ENCODE measurements at places on chromosomes 12 and 14.

DNA sequence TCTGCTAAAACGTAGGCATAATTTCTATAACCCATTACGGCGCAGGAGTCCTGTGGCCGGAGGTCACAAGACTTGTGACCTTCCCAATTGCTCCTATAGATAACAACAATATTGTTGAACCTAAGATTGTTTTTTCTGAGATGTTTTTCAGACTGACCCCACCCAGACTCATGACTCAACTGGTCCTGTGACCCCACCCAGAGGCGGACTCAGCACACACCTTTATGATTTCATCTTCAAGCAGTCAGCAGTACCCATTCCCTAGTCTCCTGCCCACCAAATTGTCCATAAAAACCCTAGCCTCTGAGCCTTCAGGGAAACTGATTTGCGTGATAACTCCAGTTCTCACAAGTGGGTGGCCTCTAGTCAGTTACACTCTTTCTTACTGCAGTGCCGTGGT is 5.9 kb upstream of the PPP4R3A start:
- DNase-seq: no peak
- H3K27ac ChIP-seq: no peak overlapping the region
- H3K36me3 ChIP-seq: no peaks in the 10 kb centered on the region

DNA sequence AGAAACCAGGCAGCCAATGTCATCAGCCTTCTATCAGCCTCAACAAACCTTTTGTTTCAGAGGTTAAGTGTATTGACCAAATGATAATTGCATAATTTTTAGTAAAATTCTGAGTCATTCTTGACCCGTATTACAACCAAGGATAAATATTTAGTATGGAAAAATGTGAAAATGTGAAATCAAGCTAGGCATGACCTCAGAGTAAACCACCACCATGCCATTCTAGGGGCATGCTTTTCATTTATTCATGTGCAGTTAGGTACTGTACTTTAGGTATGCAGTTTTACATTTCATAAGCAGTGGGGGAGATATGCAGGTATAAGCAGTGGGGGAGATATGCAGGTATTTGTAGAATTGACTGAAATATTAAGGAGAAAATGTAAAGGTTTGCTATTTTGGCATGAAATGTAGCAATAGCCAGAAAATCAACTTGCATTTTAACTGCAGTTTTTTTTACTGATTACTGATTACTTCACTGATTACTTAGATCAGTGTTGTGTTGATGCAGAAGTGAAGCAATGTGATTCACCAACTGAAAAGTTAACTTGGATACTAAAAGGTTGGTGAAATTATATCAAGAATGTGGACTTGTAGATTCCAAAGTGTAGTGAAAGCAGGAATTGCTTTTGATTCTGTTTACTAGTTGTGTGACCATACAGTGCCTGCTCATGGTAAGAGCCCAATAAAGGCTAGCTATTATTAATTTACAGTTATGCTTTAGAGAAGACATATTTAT is 184.2 kb downstream of the ESR2 start:
- no peaks in the 10 kb centered on the region for H3K36me3 ChIP-seq
- H3K27ac ChIP-seq: no peak overlapping the region
- DNase-seq: no peak
- H3K27me3 ChIP-seq: no peaks in the 10 kb centered on the region
- no peak overlapping the region for H3K4me3 ChIP-seq

GRCh38 chr12:105072888-105073488 is 11.3 kb downstream of the ALDH1L2 start:
- no peaks in the 10 kb centered on the region for H3K36me3 ChIP-seq
- no peak overlapping the region for H3K27ac ChIP-seq

- peaks cover 9% of the 10 kb centered on the region for H3K4me1 ChIP-seq
- no peak for DNase-seq
- no peak overlapping the region for H3K27ac ChIP-seq
- H3K36me3 ChIP-seq: no peaks in the 10 kb centered on the region
These were observed 4.3 kb upstream of the IL26 start for GRCh38 chr12:68229956-68230355.

DNA sequence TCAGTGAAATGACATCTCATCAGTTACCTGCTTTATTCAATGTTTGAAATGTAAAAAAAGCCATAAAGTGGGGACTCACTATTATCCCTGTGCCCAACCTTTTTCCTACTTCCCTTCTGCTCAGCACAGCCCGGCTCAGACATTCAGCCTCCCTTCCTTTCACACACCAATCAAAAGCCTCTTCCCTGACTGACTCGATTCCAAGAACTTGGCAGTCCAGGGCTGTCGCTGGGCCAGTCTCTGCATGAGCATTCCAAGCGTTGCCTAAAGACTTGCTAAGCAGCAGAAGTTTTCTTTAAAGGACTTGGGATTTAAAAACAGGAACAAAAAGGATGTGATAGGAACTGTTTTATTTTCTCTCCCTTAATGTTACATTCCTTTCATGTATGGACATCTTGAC is 22.7 kb downstream of the ITPR2 start:
- no peak for DNase-seq
- no peaks in the 10 kb centered on the region for H3K27me3 ChIP-seq
- H3K36me3 ChIP-seq: no peaks in the 10 kb centered on the region

GRCh38 chr14:78162202-78162601 is 8.0 kb upstream of the NRXN3 start:
- no peaks in the 10 kb centered on the region for H3K4me1 ChIP-seq
- no peak overlapping the region for H3K4me3 ChIP-seq
- H3K36me3 ChIP-seq: no peaks in the 10 kb centered on the region

GRCh38 chr12:66398931-66399910 is 96.9 kb downstream of the HELB start:
- H3K27me3 ChIP-seq: 0 out of 2 replicates have a peak, but pooled peaks cover 2% of the 10 kb centered on the region
- H3K36me3 ChIP-seq: no peaks in the 10 kb centered on the region
- no peak overlapping the region for H3K4me3 ChIP-seq
- H3K27ac ChIP-seq: no peak overlapping the region

DNA sequence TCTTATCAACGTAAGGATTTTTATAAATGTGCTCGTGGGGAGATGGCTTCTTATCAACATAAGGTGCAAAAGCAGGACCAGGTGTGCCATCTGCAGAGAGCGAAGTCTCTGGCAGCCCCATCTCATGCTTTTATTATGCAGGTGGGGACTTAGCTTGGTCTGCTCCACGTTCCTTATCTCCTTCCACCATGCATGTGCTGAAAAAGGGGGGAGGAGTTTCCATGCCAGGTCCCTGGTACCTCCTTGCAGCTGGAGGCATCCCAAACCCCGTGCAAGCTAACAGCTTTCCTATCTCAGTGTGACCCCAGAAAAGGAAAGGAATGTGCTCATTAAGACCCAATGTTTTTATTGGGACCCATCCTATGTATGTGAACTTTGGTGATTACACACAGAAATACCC is 608.5 kb downstream of the TMEM121 start:
- no peak for DNase-seq
- no peaks in the 10 kb centered on the region for H3K27me3 ChIP-seq
- H3K4me3 ChIP-seq: no peak overlapping the region
- H3K36me3 ChIP-seq: no peaks in the 10 kb centered on the region

DNA sequence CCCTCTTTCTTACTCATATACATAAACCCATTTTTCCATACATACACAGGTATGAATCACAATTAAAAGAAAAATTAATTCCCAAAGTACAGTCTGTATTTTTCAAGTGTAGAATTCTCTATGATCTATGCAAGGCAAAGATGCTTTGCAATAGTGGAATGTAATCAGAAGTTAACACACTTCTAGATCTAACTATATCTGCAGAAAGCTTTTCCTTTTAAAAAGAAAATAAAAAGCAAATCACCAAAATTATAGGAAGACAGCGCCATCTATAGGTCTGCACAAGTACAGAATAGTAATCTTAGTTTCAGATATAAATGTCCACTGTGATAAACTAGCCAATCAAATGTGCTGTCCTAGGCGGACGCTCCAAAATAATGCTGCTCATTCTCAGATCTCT is 22.0 kb downstream of the SLC25A21 start:
- H3K27ac ChIP-seq: no peak overlapping the region
- H3K4me1 ChIP-seq: peaks cover 5% of the 10 kb centered on the region
- H3K4me3 ChIP-seq: no peak overlapping the region

DNA sequence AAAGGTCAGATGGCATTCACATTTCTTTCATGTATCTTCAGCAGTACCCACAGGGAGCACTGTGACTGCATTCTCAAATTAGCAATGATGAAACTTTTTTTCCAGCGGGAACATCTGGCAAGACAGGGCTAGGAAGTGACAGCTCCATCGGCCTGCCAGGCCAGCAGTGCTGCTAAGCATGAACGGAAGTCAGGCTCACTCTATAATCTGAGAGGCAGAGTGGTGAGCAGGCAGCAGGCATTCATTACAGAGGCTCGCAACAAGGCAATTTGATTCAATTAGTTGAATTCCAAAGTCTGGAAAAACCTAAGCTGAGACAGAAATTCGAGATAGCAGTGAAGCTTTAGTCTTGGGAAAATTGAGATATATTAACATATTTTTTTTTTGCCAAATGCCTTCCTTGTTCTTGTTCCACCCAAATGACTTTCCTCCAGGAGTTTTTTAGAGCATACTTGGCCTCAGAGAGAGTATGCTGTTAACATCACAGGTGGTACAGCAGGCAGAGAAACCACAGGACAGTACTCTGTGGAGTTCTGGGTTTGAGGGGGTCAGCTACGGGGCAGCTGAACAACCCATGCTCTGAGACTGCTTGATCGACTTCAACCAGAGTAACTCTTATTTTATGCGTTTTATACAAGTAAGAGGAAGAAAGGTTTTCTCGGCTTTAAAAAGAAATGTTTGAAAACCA is 414.9 kb downstream of the APAF1 start:
- H3K27ac ChIP-seq: no peak overlapping the region
- DNase-seq: peak; percentile 12
- peaks cover 28% of the 10 kb centered on the region for H3K27me3 ChIP-seq
- H3K4me3 ChIP-seq: no peak overlapping the region

DNA sequence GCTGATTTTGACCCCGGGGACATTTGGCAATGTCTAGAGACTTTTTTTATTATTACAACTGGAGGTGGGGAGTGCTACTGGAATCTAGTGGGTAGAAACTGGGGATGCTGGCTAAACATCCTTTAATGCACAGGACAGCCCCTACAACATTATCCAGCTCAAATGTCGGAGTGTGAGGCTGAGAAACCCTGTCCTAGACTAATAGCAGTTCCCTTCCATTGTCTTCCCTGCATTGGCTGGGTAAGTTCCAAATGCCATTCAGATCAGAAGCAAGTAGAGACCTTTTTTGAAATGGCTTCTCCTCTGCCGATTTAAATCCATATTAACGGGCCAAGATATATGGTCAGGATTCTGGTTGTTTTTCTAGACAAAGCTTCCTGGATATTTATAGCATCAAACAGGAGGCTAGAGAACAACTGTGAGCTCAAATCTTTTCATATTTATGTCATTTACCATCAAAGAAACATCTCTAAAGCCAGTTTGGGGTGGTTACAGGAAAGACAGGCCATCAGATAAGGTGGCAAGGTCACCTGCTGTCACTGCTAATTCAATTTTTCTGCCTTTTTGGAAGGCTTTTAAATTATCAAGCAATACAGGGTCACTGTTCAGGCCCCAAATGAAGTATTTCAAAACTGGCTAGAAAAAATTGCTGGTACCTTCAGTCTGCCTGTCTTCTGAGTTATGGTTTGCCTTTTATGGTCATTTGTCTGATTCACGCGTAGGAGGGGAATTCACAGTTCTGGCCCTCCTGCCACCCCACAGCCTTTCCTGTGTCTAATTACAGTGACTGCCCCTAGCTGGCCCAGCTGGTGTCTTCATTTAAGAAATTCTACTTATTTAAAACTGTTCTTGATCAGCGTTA is 20.1 kb upstream of the AKAP5 start:
- DNase-seq: no peak
- H3K4me3 ChIP-seq: no peak overlapping the region
- no peaks in the 10 kb centered on the region for H3K4me1 ChIP-seq
- no peak overlapping the region for H3K27ac ChIP-seq

- no peaks in the 10 kb centered on the region for H3K27me3 ChIP-seq
- no peak overlapping the region for H3K27ac ChIP-seq
- H3K4me1 ChIP-seq: no peaks in the 10 kb centered on the region
These were observed 17.3 kb downstream of the TOGARAM1 start for GRCh38 chr14:44979273-44979672.

- H3K36me3 ChIP-seq: no peaks in the 10 kb centered on the region
- no peak overlapping the region for H3K27ac ChIP-seq
- H3K27me3 ChIP-seq: peaks cover 90% of the 10 kb centered on the region
- DNase-seq: no peak
These were observed 91.1 kb downstream of the PLXNC1 start for GRCh38 chr12:94239332-94239993.

DNA sequence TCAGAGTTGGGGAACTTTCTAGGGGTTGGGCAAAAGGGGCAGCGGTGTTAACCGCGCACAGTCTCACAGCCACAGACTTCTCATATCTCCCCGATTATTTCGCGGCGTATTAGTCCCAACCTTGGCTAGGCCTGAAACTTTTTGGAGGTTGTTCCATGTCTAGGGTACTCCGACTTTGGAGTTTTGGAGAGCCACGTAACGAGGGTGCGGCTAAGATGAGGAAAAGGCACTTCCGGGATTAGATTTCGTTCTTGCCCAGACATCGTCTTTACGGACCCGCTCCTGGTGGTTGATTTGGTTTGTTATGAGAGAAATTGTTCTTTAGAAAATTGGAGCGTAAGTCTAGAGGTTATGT is 513 bp downstream of the CCNK start:
- no peaks in the 10 kb centered on the region for H3K36me3 ChIP-seq
- peak overlapping the region; percentile 78 for H3K4me3 ChIP-seq
- DNase-seq: peak; percentile 25
- H3K4me1 ChIP-seq: peaks cover 22% of the 10 kb centered on the region

- no peaks in the 10 kb centered on the region for H3K36me3 ChIP-seq
- H3K27me3 ChIP-seq: no peaks in the 10 kb centered on the region
- H3K4me1 ChIP-seq: peaks cover 12% of the 10 kb centered on the region
- H3K4me3 ChIP-seq: no peak overlapping the region
These were observed 4.2 kb downstream of the DENND5B start for GRCh38 chr12:31586728-31587127.

DNA sequence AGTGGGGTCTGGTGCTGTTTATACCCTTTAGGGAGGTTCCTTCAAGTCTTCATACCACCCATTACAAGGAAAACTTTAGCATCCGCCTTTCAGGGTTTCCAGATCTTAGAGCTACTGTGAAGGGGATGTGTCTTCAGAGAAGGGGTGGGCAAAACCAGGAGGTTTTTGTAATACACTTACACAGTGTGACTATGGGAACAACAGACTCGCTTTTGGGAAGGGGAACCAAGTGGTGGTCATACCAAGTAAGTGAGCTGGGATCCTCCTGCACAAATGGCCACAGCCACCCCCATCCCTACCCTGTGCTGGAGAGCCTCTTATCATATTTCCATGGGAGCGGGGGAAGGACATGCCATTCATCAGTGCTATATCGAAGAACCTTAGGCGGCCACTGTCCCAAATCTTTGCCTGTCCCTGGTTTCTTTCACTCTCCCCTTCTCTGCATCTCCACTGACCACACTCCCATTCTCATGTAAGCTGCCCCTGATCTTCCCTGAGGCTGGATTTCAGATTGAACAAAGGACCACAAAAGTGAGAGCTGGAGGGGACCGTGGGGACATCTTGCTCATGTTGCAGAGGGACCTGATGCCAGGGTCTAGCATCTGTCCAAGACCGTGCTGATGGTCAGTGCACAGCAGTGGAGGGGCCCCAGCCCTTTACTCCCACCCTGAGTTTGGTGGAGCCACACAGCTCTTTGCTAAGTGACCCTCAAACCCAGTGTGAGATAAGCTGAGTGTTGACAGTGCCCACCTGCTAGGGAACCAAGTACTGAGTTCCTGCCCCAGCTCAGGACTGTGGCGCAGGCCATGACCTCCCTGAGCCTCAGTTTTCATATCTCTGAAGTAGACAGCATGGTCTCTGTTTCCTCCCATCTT is 51.4 kb downstream of the DAD1 start:
- H3K27me3 ChIP-seq: no peaks in the 10 kb centered on the region
- H3K36me3 ChIP-seq: no peaks in the 10 kb centered on the region

All from PC-3 (cell line).